Naive B cell (primary cell): ENCODE measurements at places on chromosomes 1 and 21.

- DNase-seq = no peak
Measured at GRCh38 chr1:95728841-95729240, 494.8 kb downstream of the RWDD3 start.

DNA sequence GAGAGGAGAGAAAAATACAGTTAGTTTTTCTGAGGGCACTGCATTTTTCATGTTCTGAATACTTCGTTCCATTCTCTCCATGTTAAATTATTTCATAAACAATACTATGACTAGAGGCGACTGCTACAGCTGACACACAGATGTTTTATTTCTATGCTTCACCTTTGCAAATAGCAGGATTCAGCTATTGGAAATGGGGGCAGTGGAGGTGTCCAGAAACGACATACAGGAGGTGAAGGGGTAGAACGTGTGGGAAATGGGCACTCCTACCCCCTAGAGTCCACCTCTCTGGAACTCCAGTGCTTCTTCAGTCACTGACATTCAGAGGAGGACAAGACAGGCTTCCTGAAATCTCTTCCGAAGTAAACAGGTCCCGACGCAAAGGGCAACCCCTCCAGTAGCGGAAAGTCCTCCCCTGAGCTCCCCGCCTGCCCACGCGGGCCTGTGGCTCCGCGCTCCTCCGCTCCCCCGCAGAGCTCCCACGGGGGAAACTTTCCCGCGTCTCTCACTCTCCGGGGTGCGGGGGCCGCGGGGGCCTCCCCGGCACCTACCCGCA lies 480 bp downstream of the DPYD start:
- DNase-seq = no peak

DNA sequence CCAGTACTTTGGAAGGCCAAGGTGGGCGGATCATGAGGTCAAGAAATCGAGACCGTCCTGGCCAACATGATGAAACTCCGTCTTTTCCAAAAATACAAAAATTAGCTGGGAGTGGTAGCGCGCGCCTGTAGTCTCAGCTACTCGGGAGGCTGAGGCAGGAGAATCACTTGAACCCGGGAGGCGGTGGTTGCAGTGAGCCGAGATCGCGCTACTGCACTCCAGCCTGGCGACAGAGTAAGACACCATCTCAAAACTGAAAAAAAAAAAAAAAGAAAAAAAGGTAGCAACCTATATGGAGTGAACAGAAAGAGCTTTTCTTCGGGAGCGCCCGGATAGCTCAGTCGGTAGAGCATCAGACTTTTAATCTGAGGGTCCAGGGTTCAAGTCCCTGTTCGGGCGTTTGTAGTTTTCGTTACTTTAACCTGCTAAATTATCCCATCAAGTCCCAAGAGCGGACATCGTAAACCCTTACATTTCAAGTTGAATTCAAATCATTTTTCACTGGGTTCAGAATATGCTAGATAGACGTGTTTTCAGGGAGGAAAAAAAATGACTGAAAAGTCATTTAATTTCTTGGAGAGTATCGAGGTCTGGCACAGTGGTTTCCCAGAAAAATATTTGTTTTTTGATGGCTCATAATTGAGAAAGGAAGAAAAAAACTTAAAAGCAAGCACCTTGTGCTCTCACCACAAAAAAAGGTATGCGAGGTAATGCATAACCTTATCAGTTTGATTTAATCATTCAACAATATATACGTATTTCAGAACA lies 9.8 kb upstream of the MDM4 start:
- peak; percentile 79 for DNase-seq

- DNase-seq = no peak
Measured at GRCh38 chr1:39085174-39085573, 59.0 kb downstream of the NDUFS5 start.

- no peak for DNase-seq
Measured at GRCh38 chr1:44811234-44811633, 2.9 kb downstream of the BTBD19 start.

DNA sequence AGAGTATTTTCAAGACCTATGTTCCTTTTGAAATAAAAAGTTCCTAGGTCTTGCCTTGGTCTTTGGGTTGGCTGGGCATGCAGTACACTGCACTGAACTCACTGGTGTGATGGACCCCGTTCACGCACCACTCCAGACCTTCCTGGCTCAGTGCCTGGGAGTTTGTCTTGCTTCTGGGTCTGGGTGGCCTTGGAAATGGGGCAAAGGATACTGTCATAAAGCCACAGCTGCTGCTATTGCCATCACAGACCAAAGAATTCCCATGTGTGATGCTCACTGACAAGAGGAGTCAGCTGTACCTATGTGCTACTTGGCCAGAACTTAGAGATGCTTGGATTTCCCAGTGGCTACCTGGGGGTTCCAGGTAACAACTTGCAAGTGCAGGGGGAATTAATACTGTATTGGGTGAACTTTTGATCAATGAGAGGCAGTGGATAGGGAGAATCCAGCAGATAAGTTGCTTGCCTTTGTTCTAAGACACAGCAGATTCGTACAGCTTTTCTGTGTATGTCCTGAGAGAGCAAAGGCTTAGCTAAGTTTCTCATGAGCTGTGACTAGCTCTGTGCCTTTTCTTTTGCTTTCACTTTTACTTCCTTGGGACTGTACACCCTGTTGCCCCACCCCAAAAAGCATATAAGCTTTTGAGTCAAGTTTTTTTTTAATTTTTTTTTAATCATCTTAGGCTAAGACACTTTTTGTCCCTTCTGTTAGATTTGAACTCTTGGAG lies 115.3 kb downstream of the RUNX1 start:
- DNase-seq = peak; percentile 64

DNA sequence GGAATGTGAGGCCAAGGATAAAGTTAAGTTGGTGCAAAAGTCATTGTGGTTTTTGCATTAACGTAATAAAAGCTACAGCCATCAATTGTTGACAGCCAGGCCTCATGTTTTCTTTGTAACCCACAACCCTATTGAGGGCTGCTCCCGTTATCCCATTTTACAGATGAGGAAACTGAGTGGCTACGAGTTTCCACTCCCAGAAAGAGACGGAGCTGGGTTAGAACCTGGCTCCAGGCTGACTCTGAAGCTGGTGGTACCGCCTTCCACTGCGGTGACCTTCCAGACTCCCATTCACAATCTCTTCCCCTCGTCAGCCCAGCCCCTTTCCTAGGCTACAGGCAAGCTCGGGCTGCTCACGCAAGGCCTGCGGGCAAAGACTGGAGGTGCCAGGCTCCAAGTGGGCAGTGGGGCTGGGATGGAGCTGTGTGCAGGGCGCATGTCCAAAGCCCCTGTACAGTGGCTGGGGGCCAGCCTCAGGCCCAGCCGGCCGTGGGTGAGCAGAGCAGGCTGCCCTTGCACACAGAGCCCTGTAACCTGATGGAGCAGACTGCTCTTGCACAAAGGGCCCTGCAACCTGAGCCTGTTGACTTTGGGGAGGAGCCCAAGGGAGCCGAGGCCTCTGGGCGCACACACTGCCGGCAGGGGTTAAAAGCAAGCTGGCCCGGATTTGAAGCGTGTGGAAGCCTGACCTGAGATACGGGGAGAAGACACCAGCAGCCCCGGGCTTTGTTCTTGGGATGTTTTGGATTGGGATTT lies 97.4 kb upstream of the TMPRSS2 start:
- no peak for DNase-seq

DNA sequence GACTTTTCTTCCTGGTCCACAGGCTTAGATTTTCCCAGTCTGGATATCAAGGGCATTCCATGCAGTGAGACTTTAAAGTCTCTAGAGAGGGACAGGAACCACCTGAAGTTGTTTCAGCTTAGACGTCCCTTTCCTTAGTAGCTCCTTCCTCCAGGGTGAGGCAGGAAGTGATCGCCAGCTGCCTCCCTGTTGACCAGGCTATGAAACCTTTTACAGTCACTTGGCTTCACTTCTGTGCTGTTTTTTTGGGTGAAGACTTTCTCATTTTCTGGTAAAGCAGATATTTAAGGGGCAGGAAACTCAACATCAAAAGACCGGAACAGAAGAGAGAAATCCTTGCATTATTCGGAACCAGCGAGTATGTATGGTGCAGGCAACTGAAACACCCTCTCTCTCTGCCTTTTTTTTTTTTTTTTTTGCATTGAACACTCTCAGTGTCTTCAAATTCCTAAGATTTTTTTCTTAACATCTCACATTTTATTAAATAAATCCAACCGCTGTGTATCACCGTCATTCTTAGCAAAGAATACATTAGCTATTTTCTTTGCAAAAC lies 234.6 kb upstream of the IRF2BP2 start:
- DNase-seq = no peak

DNA sequence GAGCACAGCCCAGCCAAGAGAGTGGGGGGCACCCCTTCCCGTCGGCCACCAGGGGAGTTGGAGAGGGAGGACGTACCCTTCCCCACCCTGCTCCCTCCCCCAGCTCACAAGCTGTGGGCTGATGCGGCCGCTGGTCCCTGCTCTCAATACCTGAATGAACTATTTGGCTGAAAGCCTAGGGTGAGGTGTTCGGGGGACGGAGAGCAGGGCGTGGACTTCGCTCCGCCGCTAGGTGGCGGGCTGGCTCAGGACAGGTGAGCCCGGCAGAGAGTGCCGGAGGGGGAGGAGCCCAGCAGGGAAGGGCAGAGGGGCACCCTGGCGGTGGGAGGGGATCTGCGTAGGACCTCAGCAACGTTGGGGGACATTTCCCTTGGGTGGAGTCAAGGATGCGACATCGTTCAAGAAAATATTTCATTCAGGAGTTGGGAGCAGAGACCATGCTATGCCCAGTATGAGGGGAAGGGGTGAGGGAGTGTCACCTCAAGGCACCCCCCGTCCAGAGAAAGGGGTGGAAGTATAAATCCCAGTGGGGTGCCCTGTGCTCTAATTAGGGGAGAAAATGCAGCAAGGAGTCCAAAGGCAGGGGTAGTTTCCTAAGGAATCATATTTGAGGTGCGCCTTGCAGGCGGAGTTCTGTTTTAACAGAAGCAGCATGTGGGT lies 12.0 kb upstream of the RHBG start:
- DNase-seq = peak; percentile 60

DNA sequence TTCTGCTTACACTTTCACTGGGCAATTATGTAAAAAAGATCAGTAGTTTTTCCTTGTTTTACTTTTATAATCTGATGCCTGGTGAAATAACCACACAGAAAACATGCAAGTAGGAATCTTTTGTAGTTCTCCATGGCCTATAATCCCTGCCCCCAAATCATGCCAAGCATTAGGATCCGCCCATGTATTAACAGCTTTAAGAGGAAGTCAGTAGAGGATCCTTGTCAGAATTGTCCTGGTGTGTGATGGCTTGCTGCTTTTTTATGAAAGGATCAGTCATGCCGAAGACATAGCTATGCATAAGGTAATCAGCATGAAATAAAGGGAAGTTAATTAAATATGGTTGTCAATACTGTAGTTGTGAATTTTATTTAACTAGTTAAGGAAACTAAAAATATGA lies 20.0 kb downstream of the ADGRL2 start:
- no peak for DNase-seq

- no peak for DNase-seq
Measured at GRCh38 chr1:177432897-177433296, 262.1 kb downstream of the BRINP2 start.

- DNase-seq = no peak
Measured at GRCh38 chr1:207868251-207868773, 42.6 kb downstream of the CD34 start.

DNA sequence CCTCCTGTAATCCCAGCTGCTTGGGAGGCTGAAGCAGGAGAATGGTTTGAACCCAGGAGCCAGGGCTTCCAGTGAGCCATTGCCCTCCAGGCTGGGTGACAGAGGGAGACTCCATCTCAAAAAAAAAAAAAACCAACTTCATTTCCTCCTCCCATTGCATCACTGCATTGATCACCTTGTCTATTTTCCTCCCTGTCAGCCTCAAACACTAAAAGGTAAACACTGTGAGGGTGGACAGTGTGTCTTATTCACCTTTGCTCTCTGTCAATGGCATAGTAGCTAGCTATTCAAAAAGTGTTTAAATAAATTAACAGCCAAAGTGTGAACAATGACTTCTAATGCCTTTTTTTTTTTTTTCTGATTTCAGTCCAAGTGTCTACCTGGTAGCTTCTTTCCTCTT lies 13.4 kb upstream of the DESI2 start:
- no peak for DNase-seq

DNA sequence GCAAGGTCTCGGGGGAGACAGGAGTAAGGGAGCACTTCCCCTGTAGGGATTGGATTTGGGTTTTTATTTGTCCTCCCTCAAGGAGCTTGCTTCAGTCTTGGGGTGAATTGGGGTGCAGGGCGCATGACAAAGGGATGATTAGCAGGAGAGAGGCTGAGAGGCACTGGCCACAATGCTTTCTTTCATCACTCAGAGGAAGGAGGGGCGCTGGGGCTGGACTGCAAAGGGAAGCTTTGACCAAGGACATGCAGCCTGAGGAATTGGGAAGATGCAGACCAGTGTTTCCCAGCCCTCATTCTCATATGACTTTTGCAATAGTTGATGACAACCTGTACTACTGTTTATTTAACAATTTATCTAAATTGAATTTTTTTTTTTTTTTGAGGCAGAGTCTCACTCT lies 34.1 kb upstream of the PDPN start:
- DNase-seq = no peak

DNA sequence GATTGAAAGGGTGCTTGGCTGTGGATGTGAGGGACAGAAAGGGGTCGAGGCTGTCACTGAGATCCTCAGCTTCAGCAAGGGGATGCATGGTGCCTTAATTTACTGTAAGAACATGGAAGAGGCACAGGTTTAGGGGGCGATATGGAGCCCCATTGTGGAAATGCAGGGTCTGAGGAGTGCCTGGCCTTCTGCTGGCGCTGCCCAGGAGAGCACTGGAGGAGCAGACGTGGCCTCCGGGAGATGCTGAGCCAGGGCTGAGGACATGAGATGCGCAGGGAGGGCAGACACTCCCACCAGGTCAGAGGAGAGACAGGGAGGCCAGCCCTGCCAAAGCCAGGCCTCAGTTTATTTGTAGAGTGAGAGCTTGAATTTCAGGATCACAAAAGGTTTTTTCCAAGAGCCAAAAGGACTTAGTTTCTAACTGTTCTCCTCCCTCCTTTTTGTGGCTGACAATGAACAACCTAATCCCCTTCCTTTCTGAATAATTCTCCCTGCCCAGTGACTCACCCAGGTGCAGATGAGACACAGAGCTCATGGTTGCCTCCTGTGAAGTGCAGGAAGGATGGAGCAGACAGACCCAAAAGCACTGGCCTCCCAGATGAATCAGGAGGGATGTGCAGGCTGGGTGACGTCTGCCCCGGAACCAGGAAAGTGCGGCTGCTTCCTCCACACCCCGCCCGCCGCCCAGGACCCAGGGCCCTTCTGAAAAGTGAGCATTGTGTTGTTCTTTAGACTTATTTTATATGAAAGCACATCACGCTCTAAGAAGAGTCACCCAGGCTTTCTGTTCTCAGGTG lies 73.0 kb upstream of the TMPRSS2 start:
- no peak for DNase-seq

GRCh38 chr1:1119272-1119890 lies 3.5 kb upstream of the C1orf159 start:
- no peak for DNase-seq

- peak; percentile 46 for DNase-seq
Measured at GRCh38 chr1:220708936-220709801, 19.0 kb downstream of the C1orf115 start.

DNA sequence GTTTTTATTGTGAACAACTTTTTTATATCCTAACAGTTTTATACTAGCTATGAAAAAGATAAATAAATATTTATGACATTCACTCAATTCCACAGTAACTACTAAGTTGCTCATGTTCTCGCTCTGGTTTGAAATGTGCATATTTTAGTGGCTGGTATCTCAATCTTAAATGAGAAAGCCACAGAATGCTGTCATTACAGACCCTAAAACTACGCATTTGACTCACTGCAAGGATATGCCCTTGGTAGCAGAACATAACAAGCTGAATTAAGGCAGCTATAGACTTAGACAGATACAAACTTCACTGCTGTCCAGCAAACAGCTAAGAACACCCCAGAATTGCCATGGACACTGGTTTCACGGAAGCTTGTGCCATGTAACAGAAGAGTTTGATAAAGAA lies 19.0 kb downstream of the DAB1 start:
- DNase-seq = no peak
